ENCODE measurements at places on chromosomes 11 and 22.

DNA sequence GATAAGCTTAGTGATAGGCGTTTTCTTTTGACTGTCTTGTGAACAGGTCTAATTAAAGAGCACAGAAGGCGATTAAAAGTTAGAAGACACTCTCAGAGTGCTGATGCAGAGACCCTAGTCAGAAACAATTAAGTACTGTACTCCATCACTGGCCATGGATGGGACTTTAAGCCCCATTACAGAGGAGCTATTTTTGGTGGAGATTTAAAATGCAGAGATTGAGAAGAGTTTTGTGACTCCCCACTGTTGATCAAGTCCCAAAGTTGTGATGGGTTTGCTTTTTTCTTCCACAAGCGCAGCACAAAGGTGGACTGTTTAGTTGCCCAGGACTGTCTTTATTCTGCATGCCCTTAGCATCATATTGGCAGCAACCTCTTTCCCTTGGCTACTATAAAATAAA lies 978 bp downstream of the LUZP2 start:
- no peak for DNase-seq

GRCh38 chr22:42383287-42383686 lies 48.9 kb downstream of the NFAM1 start:
- DNase-seq, result no peak

GRCh38 chr11:61820174-61820573 lies 3.4 kb upstream of the FADS1 start:
- no peak for DNase-seq

DNA sequence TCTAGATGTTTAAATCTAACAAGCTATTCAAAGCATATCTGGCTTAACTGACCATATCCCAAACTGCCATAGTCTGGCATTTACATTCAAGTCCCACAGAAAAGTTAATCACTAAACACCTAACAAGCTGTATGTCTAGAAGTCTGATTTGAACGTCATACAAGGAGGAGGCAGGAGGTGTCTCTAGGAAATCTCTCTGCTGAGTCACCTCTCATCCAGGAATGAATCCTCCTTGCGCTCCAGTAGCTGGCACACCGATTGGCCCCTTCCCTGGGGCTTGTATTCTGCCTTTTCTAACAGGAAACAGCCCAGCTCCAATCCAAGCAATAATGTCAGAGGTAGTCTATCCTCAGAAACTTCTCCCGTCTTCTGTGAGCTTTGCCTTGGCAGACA lies 31.8 kb downstream of the FEZ1 start:
- DNase-seq, result no peak

DNA sequence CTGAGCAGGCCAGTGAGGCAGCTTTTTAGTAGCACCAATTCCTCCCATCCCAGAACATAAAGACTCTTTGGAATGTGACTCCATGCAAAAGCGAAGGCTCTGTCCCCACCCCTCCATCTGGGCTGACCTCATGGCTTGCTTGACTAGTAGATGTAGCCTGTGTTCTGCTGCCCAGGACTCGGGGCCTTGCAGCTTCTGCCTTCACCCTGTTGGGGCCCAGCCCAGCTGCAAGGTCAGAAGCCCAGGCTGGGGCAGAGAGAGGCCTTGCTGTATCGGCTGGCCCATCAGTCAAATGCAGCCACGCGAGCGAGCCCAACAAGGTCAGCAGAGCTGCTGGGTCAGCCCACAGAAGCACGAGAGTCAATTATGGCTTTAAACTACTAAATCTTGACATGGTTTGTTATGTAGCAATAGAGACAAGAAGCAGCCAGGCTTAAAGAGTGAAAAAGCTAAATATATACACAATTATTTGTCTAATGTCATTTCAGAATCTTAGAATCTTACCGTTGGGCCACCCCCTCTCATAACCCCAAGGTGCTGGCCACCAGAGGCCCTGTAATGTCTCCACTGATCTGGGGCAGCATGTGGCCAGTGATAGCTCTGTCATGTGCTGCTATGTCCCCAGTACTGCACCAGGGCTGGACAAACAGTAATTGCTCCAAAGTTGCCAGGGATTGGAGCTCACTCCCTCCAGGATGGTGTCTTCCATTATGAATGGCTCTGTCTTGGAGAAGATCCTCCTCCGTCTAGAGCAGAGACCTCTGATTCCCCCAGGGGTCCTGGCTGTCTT lies 10.4 kb upstream of the WNT11 start:
- DNase-seq, result no peak

All from NCI-H1048 (cell line).